ENCODE measurements at places on chromosomes 7 and 10.

DNA sequence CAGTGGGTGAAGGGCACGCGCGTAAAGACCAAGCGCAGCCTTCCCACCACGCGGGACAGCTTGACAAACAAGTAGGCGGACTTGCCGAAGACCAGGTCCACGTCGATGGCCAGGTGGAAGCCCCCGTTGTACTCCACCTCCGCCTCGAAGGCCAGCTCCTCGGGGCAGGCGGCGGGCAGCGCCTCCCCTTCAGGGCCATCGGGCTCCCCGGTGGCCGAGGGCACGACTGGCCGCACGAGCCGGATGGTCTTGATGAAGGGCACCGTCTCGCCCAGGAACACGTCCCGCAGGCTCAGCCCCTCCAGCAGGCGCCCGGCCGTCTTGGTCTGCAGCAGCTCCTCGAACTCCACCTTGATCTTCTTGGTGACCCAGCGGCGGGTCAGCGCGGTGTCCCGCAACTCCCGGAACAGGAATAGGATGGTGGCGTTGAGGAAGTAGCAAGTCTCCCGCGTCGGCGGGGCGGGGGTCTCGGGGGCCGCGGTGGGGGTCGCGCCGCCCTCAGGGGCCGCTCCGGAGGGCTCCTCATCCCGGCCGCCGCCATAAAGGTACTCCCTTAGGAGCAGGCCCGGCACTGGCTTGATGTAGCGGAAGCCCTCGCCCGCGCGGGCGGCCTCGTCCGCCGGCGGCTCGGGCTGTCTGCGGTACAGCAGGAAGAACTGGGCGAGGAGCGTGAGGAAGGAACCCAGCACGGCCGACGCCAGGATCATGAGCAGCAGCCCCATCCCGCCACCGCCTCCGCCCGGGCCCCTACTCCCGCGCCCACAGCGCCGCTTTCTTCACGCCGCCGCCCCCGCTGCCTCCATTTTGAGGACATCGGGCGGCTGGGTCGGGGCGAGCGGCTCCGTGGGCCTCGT lies 507 bp downstream of the PDZD8 start:
- DNase-seq = peak; percentile 63

GRCh38 chr10:42970451-42971250 lies 106.2 kb upstream of the RET start:
- no peak for DNase-seq

GRCh38 chr7:15920953-15921352 lies 234.5 kb upstream of the MEOX2 start:
- DNase-seq = no peak

- DNase-seq = no peak
Measured at GRCh38 chr10:77082601-77083252, 554.9 kb downstream of the KCNMA1 start.

DNA sequence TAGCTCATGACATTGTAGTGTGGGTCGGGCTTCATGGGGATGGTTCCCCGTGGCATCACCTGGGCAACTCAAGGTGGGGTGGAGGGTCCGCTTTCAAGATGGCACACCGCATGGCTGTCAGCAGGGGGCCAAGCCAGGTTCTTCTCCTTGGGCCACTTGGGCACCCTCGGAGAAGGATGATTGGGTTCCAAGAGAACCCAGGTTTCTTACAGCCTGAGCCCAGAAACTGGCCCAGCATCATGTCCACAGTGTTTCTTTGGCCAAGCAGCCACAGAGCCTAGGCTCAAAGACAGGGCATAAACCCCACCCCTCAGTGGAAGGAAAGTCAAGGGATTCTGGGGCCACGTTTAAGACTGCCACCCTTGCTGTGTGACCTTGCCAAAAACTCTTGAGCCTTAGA lies 110.6 kb downstream of the PTPN20 start:
- no peak for DNase-seq

DNA sequence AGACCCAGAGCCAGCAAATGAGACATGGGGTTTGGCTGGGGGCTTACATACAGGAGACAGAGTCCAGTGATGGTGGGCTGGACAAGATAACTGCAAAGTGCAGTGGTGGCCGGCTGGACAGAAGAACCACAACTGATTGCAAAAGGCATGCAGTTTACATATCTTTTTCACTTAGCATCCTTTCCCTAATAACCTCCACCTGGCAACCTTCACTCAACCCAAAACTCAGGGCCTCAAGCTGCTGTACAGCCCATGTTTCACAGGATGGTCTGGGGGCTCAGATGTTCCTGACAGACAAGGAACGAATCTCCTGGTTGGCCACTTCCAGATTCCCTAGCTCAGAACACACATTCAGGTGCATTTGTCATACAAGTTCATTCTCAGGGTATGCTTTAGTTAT lies 7.8 kb upstream of the PDCD4 start:
- no peak for DNase-seq

- no peak for DNase-seq
Measured at GRCh38 chr10:48446785-48447184, 140.3 kb downstream of the MAPK8 start.

GRCh38 chr10:803041-803741 lies 113.7 kb upstream of the DIP2C start:
- no peak for DNase-seq

- DNase-seq = no peak
Measured at GRCh38 chr10:119450606-119451299, 91.8 kb downstream of the RGS10 start.

- no peak for DNase-seq
Measured at GRCh38 chr7:149459201-149459539, 1.7 kb downstream of the ZNF777 start.

DNA sequence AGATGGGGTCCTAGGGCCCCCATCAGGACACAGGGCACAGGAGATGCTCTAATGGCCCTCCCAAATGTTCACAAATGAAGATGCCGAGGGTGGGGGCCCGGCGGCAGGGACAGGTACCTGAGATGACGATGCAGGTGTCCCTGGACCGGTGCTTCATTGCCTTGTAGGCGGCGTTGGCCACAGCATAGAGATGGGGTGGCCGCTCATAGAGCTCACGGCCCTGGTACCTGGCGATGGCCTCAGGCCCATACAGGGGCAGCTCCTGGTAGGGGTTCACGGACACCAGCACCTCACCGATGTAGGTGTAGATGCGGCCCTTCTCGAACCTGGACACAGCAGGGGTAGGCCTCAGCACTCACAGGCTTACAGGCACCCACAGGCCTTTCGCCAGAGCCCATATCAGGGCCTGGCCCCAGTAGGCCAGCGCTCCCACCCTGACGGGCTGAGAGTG lies 2.0 kb downstream of the MYO1G start:
- DNase-seq = no peak

DNA sequence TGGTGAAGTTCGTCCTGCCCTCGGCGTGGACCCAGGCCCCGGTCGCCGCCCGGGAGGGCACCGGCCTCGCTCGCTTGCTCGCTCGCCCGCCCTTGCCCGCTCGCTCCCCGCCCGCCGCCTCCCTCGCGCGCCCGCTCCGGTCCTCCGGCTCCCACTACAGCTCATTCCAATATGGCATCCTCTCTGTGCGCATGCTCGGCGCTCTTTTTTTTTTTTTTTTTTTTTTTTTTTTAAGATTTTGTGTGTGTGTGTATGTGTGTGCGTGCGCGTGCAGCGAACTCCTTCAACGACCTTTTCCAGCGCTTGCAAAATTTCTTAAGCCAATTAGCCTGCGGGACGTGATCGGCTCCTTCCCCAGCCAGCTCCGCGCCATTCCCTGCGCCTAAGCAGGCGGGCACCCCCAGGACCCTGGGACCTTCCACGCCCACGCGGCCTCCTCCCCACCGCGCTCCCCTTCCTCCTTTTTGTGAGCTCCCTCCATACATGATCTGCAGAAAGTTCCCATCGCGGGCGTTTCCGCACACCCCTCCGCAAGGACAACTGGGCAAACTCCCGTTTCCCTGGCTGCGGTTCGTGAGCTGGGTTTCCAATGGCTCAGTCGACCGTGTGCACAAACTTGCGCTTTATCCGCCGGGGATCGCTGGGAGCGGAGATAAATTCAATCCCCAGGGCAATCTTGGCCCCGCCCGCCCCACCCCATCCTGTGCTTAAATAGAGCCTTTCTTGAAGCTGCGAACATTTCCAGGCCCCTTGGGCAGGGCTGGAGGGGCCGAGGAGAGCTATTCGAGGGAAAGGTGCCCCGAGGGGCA lies at the start of gene SFMBT2:
TSS of gene SFMBT2 (minus strand) at position 173 of the 809 bp plus-strand sequence. CDS start 29,136 bp downstream, outside the sequence.
- no peak for DNase-seq

DNA sequence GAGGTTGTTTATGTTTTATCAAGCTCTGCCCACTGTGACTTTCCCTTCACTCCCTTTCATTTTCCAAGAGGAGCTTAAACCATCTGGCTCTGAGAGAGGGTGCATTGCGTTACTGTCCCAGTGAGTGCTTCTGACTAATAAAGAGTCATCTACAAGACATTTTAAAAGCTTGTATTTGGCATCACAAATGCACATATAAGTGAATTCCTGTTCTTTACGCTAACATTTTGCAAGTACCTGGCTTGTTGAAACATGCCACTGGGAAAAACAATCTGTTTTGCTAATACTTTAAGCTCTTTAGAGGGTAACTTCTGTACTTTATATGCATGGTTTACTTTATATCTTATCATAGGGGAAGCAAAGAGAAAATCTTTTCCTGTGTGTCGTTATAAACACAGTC lies 534.6 kb upstream of the POM121L12 start:
- DNase-seq = peak; percentile 21

GRCh38 chr7:82164813-82165212 lies 278.8 kb downstream of the CACNA2D1 start:
- DNase-seq = peak; percentile 32

- no peak for DNase-seq
Measured at GRCh38 chr10:64219271-64220025, 698.2 kb downstream of the REEP3 start.

- no peak for DNase-seq
Measured at GRCh38 chr10:76523791-76524351, 1092.4 kb downstream of the LRMDA start.

DNA sequence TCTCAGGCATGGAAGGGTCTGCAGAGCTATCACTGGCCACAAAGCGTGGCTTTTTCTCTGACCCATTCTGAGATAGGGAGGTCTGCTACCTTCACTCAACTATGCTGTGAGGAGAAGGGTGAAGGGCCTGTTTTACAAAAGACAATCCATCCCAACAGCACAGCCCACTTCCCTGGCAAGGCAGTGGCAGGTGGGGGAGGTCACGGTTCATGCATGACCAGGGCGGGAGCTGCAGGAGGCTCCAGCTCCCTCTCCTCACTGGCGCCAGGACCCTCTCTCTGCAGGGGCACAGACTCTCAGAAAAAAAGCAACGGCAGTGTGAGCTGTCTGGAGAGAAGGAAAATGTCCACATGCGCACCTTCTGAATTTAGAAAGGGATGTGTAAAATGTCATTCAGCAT lies 28.5 kb downstream of the GRB10 start:
- no peak for DNase-seq

- no peak for DNase-seq
Measured at GRCh38 chr7:55162476-55162875, 143.7 kb downstream of the EGFR start.

DNA sequence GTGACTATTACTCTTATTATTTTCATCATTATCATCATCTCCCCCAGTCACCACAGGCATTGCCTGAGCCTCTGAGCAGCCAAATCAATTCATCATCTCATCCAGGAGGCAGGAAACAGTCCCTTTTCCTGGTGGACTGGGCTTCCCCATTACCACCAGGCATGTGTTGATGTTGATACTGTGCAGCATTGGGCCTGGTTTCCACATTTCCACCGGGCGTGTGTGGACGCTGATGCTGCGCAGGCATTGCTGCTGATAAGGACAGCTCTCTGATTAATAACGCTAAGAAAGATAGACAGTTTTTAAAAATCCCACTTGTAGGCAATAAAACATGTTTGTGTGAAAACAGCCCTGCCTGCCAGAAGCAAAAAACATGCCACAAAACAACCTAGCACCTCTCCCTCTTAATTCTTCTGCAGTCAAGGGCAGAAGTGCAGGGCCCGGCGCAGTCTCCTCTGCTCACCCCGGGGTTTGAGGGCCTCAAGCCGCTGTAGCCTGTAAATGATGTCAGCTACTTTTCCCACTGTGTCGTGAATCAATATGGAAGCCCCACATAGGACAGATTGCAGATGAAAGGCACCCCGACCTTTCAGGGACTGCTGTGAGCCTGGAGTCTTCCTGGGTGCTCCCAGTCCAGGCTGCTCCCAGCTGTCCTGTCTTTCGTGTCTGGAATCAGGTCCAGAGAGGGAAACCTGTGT lies 216.0 kb downstream of the WDR37 start:
- DNase-seq = no peak

GRCh38 chr10:116913695-116914094 lies 64.4 kb downstream of the ENO4 start:
- no peak for DNase-seq

DNA sequence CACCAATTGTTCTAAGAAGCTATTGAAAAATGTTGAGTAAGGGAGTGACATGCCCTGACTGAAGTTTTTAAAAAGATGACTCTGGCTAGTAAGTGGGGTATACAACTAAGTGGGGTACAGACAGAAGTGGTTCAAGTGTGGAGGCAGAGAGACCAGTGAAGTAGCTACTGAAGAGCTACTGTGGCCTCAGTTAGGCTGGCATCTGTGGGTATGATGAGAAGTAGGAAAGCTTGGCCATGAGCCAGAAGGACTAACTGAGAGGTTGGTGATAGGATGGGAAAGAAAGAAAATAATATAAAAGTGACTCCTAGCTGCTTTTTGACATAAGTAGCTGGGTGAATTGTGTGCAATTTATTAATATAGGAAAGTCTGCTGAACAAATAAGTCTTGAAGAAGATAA lies 176.6 kb downstream of the SEMA3D start:
- peak; percentile 82 for DNase-seq

DNA sequence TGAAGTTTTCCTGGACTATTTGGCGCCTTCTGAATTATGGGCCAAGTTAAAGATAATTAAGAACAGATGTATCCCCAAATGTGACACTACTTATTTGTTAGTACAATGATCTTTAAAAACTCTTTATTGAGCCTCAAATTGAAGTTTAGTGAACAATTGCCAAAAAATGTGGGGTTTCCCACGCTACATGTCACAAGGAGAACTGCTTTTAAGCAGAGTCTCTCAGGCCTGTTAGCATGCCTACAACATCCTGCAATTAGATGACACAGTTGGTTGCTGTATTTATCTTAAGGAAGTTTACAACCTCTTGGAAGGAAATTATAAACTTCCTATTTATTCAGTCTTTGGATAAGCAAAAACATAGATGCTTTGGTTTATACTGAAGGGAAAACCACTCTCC lies 733.0 kb downstream of the TNS3 start:
- DNase-seq = no peak

DNA sequence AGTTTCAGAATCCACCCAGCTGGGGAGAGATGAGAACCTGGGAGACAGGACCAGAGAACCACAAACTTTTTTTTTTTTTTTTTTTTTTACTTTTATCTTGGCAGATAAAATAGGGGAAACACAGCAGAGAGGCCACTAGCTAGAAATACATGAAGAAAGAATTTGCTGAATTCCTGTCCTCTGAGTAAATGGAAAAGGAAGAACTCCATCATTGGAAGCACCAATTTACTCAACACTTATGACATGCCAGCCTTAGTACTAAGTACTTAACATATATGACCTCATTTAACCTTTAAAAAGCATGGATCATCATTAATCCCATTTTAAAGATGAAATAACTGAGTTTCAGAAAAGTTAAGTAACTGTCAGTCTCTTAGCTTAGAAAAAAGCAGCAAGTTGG lies 343.0 kb upstream of the NPSR1 start:
- peak; percentile 19 for DNase-seq

DNA sequence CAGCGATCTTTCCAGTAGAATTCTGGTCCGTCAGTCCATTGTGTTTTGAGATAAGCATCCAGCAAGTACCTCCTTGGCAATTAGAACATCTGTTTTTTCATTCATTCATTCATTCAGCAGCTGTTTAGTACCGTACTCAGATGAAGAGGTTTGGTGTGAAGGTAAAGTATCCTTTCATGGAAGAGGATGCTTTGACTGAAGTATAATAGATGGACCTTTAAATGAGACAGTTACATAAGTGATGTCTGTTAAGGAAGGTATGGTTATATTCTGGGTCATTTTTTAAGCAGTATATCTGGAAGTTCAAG lies 1.2 kb downstream of the MAPK8 start:
- peak; percentile 36 for DNase-seq

- DNase-seq = peak; percentile 74
Measured at GRCh38 chr7:142066536-142066935, 45.0 kb upstream of the MGAM2 start.

Measured in RKO (cell line).